Renal pelvis (tissue), 12 donors: ENCODE measurements at places on chromosomes 1 and 21. TPM values are rescaled to one million over a fixed set of nuclear protein-coding genes. Genes with fewer than 3 reads are reported as not detected.

DNA sequence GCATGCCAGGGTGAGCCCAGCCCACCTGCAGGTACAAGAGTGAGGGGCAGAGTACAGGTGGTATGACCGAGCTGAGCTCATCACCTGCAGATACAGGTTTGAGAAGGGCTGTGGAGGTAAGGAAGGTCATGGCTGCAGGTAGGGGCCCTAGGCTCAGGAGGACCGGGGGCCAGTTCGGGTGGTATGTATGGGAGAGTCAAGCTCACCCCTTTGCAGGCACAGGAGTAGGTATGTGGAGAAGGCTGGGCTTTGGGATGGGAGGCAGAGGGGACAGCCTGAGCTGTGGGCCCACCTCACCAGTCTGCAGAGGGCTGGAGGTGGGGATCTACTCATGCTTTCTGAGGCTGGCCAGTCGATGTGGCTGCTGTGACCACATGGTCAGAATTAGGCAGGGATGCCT, 17.2 kb downstream of the PODN start:
- DNase-seq: no peak

The TAGLN2 gene
- 144 TPM for polyA plus RNA-seq

GRCh38 chr1:223547316-223548114, 118.0 kb downstream of the CAPN8 start:
- DNase-seq: no peak

DNA sequence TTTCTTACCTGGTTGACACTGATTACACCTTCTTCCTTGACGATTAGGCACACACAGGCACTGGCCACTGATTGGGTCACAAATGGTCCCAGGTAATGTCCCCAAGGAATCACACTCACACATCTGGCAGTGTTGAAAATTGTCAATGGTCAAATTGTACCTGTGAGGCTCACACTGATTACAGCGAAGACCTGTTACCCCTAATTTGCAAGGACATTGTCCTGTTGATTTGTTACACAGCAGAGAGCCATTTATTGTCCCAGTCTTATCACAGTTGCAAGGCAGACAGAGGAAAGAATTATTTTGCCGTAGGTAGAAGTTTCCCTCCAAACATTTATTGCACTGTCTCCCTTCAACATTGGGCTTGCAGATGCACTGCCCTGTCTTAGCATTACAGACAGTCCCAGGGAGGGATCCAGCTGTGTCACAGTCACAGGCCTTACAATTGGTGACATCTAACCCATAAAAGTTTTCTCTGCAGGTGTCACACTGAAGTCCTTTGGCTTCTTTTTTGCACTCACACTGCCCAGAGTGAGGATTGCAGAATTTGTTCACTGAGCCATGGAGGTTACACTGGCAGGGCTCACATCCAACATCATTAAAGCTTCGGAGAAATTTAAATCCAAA, 176.6 kb downstream of the USH2A start:
- no peak for DNase-seq

DNA sequence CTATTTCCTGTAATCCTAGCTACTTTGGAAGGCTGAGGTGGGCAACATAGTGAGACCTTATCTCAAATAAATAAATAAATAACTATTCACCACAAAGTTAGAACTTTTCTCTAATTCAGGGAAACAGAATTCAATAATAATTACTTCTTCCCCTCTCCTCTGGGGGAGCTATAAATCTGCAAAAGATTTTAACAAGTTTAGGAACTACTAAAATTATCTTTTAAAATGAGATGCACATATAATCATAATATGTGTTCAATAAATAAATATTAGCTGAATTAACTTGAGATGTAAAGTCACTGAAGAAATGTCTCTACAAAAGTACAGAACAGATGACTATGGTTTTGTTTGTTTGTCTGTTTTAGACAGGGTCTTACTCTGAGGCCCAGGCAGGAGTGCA, 14.1 kb downstream of the WDR47 start:
- DNase-seq: no peak

DNA sequence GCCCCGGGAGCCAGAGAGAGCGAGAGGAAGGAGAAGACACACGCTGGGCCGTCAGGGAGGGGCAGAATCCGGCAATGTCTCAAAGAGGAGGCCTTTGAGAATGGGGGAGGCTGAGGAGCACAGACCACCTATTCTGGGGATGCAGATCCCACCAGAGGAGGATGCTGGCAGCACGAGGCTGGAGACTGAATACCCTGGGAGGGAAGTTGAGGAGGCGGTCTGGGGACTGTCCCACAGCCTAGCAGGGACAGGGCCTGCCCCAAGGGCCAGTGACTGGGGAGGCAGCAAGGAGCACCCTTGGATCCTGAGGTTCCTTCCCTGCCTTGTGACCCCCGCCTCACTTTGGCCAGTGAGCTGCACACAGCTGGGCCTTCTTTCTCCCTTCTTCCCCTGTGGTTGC, 49.2 kb downstream of the SLC37A1 start:
- no peak for DNase-seq

- peak; percentile 33 for DNase-seq
Measured at GRCh38 chr1:41241354-41241748, 755 bp downstream of the SCMH1 start.

DNA sequence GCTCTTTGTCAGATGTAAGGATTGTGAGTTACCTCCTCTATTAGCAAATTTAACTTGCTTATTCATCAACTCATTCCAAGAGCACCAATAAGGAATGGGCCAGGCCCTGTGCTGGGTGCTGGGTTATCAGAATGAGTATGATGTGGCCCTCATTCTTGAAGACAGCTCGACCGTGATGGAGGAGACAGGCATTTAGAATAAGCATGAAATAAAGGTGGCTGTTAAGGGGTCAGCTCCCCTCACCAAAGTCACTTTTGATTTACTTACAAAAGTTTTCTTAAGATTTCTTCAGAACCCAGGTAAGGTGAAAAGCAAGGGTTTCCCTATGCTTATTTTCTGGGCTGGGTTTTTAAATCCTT, 15.3 kb upstream of the PADI1 start:
- DNase-seq: no peak

The EGLN1 gene
- polyA plus RNA-seq: 37.8 TPM

DNA sequence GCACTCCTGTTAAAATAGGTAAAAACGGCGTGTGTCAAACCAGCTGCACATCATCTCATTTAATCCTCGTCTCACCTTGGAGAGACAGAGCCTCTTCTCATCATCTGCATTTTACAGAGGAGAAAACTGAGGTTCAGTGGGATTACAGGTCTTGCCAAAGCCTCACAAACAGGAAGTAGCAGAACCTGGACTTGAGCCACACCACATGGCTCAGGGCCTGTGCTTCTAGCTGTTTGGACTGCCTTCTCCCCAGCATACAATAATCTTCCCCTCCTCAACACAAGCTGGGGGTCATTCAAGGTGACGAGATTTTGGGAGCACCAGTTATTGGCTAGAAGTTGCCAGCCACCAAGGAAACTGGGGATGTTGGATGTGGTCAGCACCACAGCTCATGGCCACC, 167.9 kb upstream of the ZC3H12A start:
- no peak for DNase-seq

- DNase-seq: no peak
Measured at GRCh38 chr1:167663002-167663772, 33.2 kb downstream of the RCSD1 start.

The ATAD3C gene
- polyA plus RNA-seq: 4.6 TPM

The VSIG8 gene
- polyA plus RNA-seq: 0.43 TPM

GRCh38 chr1:163290025-163290640, 31.6 kb upstream of the NUF2 start:
- no peak for DNase-seq

The FASLG gene
- polyA plus RNA-seq: not detected

DNA sequence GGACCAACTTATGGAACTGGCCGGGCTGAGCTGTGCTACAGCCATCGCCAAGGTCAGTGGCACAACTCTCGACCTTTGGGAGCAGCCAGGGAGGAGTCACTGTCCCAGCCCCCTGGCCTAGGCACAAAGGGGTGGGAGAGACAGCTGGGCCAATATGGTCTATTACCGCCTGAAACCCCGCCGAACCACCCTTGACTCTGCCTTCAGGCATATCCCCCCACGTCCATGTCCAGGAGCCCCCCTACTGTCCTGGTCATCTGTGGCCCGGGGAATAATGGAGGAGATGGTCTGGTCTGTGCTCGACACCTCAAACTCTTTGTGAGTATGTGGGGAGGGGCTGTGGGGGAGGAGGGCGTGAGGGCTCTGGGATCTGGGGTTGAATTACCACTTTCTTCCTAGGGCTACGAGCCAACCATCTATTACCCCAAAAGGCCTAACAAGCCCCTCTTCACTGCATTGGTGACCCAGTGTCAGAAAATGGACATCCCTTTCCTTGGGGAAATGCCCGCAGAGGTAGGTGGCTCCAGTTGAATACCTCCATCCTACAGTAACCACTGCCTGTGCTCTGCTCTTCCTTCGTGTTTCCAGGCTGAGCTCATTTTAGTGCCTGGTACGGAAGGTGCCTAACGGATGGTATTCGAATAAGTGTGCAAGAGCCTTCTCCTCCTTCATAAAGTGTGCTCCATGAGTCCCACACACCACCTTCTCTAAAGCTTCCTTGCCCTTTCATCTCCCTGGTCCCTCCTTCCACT, 758 bp downstream of the NAXE start:
- no peak for DNase-seq

DNA sequence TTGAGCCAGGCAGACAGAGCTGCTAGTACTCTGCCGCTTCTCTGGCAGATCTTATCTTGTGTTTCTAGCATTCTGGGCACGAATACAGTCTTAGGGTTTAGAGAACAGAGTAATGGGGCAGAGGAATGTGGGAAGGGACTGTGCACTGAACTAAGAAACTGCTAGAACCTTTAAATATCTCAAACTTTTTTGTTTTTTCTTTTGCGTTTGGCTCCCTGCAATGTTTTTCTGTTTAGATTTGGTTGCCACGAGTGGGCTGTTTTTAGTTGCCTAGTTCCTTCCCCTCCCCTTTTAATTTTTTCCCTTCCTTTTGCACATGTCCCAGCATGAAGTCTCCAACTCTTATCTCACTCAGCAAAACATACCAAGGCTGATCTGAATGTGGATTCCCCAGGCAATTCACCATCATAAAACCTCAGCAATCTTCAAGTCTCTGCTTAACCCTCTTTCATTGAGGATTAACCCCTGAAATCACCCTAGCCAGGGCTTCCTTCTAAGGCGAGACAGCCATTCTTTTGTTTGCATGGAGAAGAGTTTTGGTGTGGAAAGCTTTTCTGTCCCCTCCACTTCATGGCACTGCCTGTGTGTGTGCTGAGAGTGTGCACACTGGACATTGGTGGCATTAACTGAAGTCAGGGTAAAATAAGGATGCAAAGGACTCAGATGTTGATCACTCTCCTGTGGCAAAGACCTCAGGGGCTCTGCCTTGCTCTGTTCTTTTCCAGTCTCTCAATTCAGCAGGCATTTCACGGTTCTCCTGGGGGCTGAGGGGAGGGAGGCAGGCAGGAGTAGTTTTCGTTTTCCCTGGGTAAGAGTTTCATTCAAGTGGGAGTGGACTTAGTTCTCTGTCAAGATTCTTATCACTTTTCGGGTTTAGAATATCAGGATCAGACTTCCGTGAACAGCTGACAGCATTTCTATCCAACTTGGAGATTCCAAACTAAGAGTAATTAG, 2.8 kb upstream of the ATF3 start:
- peak; percentile 33 for DNase-seq

DNA sequence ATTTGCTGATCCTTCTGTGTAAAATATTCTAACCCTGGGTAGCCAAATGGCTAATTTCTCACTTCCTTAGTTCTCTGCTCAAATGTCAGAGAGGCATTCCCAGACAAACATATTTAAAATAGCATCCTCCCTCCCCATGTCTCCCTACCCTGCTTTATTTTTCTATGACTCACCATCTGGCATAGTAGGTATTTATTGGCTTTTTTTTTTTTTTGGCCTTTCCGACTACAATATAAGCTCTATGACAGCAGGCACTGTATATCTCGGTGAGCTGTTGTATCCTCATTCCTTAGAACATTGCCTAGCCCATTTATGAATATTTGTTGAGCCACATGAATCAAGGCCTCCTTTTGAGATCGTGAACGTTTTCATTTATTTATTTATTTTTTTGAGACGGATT, 1.5 kb upstream of the NEK7 start:
- DNase-seq: no peak

The XKR8 gene
- 9.1 TPM for polyA plus RNA-seq

GRCh38 chr1:31593770-31594632, 17.7 kb downstream of the TINAGL1 start:
- DNase-seq: no peak

The ASPM gene
- polyA plus RNA-seq: 22.6 TPM

The DSTYK gene
- 15.2 TPM for polyA plus RNA-seq

DNA sequence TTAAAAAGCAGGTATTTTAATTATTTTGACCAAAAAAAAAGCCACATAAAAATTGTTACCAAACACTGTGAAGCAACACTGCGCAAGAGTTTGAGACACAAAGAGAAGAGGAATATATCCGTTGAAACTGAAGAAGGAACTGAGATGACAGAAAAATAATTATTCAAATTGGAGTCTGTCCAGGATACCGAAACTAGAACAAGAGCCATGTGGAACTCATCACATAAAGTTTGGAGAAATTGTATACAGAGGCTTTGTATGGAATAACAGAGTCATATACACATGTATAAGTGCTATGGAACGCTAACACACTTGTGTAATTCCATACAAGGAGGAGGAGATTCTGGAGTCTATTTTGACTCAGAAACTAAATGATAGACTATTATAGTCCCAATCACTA, 675.1 kb upstream of the ADGRL2 start:
- DNase-seq: peak; percentile 20

DNA sequence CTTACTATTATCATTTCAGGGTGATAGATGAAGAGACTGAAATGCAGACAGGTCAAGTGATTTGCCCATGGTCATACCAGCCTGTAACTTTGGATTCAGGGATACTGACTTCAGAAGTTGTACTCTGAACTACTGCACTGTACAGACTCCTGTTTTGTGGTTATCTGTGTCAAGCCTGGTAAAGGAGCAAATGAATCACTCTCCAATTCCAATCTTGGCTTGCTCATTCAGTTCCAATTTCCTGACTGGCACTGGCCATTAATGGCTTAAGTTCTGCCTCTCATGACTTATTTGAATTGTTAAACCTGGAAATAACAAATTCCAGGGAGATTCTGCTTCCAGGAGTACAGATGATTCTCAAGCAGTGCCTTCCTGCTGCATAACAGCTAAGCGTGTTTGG, 45.4 kb upstream of the PLD5 start:
- DNase-seq: no peak
